ENCODE measurements at places on chromosomes 1 and 21.

GRCh38 chr1:227779021-227779441 lies 36.4 kb upstream of the PRSS38 start:
- no peak for DNase-seq

DNA sequence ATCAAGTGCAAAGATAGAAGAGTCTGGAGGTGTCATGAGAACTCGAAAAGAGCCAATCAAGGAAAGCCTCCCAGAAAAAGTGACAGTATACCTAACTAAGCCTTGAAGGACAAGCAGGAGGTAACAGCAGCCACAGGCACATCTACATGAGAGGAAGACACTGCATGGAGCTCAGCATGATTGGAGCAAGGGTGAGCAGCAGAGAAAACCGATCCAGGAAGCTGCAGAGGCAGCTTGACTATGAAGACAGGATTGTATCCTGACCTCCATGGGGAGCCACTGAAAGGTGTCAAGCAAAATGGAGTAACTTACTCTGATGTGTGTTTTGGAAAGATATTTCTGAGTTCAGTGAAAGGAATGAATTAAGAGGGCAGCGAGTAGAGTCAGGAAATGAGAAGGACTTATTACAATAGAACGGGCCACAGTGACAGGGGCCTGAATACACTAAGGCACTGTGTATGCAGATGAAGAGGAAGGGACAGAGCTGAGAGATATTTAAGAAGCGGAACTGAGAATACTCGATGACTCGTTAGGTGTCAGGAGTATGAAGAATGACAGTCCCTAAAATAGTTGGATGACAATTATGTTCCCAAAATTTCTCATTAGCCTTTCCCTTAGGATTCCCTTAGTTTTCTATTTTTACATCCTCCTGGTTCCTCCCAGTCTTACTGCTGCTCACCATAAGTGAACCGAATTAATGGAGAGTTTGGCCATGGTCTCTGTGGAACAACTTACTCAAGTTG lies 139.3 kb upstream of the NFIA start:
- DNase-seq = no peak

DNA sequence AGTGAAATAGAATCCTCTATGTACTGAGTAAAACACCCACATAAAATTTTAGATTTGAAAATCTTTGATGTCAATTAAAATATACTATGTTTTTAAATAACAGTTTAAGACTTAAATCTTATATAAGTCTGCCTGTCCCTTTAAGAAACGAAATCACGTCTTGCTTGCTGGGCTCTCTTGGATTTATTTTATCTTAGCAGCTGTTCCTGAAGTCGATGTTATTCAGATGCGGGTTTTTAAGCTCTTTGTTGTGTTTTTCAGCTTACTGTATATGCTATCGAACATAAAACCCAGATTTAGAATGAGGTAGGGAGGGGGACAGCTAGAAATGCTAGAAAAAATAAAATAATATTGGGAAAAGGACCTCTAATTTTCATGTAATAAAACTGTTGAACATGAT lies 11.1 kb upstream of the SSX2IP start:
- DNase-seq = no peak

- DNase-seq = no peak
Observed at GRCh38 chr1:55287723-55288122, 72.6 kb upstream of the USP24 start.

DNA sequence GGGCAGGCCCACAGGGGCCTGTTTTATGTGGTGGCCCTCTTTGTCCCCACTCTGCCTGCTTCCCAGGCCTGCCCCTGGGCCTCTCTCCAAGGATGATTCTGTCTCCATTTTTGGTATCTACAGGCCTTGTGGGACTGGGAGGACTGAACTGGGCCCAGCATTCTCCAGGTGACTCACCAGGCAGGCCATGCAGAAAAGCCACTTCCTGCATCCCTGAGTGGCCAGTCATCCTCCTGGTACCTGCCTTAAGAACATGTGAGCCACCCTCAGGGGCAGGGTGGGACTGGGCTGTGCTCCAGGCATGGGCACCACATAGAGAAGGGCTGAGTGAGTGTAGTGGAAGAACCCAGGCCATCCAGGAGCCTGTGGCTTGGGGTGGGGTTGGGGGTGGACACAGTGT lies 20.0 kb upstream of the BCAR3 start:
- DNase-seq = peak; percentile 100

DNA sequence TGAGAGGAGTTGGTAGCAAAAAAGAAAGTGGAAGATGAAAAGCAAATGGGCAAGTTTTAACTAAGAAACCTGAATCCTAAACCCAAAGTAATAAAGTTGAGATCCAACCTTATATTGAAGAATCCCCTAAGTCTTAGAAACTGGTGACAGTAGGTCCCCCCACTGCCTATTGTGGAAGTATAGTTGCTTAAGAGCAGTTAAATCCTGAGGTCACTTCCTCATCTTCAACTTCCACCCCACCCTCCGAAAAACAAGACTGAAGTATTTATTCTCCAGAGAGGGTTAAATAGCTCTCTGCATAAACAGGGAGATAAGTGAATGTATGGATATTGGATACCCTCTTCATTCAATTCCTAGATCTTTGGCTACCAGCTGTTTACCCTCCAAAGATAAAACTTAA lies 3.3 kb upstream of the DSTYK start:
- no peak for DNase-seq

Measured in foreskin keratinocyte (primary cell).